Stimulated activated CD8-positive, alpha-beta memory T cell treated with anti-CD3 and anti-CD28 coated beads, Interleukin-4, amount 100 ng/mL, for 4 hours (primary cell): ENCODE measurements at places on chromosomes 7 and 10.

DNA sequence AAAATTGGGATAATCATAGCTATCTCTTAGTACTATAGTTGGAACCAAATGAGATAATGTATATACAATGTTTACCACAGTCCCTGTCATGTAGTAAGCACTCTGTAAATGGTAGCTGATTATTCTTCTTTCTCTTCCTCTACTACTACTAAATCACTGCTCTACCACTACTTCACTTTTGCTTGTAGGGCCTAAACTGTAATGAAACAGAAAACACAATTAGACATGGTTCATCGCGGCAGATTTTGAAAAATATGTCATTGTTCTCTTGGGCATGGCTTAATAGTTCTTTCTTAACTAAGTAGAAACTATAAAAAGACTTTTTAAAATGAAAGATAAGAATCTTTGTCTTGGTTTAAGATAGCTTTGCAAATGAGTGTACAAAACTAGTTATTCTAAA lies 34.9 kb downstream of the R3HCC1L start:
- no peak for DNase-seq

GRCh38 chr10:110067960-110068770 lies 60.4 kb downstream of the ADD3 start:
- no peak for DNase-seq

GRCh38 chr7:102152672-102153598 lies 133.7 kb upstream of the SH2B2 start:
- DNase-seq: no peak

- no peak for DNase-seq
Measured at GRCh38 chr10:123044391-123044790, 35.6 kb downstream of the ACADSB start.

DNA sequence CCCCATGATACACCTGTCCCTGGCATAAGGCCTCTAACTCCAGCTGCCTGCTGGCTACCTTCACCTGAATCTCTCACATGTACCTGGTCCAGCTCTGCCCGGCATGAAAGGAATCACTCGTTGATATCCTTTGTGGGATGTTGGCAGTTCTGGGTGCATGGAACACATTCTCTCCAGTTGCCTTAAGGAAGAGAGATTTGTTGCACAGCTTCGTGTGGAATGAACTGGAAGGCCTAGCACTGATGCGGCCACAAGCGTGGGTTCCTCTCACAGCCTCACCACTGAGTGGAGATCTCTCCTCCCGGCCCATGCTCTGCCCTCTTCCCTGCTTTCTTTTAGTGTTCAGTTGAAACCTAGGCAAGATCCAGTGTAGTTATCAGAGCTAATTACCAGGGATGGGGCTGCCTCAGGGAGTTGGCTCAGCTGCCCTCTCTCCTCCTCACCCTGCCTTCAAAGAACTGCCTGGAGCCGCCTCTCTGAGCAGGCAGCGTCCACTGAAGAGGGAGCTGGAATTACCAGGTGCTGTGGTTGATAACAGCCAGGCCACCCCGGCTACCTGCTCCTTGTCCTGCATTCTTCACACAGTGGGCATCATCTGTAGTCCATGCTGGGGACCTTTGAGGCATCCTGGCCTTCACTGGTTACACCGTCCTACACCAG lies 194.3 kb downstream of the CCDC3 start:
- DNase-seq: no peak
